ENCODE measurements at places on chromosomes 6 and 20.

DNA sequence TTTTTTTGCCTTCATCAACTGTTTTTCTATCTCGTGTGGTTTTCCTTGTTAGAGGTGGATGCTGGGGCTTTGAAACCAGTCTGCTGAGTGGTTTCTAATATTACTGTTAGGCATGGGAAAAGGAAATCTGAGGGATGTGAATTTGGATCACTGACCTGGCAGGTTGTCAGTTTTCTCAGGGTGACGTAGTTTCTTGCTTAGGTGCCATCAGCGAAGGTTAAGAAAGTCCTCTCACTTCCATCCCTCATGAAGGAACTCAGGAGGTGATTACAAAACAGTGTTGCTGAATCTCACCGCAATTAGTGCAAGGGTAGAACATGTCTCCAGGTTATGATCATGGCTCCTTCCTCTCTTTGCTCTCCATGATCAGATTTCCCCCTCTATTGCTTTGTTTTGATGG, 135.9 kb downstream of the SOX4 start:
- DNase-seq, result no peak

DNA sequence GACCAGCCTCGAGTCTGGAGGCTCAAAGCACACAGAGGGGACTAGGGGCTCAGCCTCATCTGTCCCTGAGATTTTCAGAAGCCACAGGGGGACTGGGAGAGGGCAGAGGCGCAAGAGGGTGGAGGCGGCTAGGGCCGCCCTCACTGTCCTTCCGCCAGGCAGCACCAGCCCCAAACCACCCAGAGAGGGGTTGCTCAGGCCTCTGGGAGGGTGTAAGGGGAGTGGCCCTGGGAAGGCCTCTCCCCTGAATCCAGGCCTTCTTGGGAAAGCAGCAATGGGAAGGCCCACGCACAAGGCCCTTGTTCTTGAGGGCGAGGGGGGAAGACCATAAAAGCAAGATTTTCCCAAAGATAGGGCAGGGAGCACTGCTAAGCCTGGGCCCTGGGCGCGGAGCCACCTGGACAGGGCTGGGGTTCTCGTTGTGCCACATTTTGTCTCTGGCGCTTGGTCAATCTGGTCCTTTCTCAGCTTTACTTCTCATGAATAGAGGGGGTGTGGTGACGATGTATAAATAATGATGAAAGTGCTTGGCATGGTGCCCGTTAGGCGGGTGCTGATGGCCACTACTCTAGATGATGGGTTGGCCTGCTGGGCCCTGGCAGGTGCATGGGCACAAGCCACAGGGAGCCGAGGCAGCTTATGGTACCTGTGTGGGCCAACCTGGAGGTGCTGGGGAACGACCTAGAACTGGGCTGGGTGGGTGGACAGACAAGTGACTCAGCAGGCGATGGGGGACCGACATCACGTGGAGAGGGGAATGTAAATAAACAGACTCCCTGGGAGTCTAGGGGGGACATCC, 4.8 kb downstream of the SAMD10 start:
- DNase-seq, result no peak

- no peak for DNase-seq
These were observed 32.2 kb upstream of the MYB start for GRCh38 chr6:135148889-135149288.

GRCh38 chr6:136968837-136969236, 46.7 kb downstream of the SLC35D3 start:
- no peak for DNase-seq

DNA sequence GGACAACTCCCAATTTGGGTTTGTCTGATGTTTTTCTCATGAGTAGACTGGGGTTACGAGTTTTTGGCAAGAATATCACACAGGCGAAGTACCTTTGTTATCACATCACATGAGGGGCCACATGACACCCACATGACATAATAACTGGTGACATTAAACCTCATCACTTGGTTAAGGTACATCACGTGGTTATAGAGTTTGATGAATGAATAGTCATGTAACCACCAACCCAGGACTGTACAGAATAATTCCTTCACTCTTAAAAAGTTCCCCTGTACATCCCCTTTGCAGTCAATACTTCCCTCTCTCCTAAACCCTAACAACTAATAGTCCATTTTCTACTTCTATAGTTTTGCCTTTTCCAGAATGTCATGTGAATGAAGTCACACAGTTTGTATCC, 83.4 kb downstream of the REV3L start:
- no peak for DNase-seq

GRCh38 chr6:134723081-134723871, 226.6 kb downstream of the ALDH8A1 start:
- no peak for DNase-seq

DNA sequence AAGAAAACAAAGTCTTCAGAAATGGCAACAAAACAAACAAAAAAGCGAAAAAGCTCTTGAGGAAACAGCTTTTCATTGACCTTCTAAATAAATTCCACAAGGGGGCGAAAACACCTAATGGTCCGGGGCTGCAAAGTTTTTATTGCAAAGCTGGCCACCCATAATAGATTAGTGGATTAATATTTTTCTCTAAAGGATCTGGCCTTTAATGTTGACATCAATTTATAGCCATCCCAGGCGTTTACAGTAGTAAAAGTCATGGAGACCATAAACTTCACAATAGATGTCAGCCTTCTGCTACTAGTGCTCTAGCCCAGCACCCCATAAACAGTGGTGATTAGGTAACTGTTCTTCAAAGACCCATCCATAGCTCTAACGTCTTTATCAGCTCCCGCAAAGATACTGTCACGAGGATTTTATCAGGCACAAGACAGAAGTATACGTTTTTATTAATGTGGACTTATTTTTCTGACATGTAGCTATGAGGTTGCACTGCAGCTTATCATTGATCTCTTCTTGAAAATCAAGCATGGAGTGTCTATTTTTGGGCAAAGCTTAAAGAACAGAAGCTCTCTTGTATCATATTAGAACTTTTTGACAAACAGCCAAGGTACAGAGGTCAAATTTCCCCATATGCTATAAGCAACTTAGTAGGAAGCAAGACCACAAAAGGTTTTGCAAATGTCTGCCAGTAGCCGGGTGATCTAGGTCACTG, 4.7 kb downstream of the CITED2 start:
- peak; percentile 44 for DNase-seq

DNA sequence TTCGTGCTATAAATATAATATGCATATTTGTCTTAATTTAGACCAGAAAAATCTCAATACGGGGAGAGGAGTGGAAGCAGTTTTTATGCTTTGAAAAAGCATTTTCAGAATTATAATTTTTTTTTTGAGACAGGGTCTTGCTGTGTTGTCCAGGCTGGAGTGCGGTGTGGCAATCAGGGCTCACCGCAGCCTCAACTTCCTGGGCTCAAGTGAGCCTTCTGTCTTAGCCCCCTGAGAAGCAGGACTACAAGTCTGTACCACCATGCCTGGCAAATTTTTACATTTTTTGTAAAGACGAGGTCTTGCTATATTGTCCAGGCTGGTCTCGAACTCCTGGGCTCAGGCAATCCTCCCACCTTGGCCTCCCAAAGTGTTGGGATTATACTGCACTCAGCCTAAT, 197.2 kb downstream of the FOXC1 start:
- no peak for DNase-seq

- DNase-seq, result peak; percentile 8
These were observed 183.3 kb downstream of the FOXC1 start for GRCh38 chr6:1792989-1793388.

DNA sequence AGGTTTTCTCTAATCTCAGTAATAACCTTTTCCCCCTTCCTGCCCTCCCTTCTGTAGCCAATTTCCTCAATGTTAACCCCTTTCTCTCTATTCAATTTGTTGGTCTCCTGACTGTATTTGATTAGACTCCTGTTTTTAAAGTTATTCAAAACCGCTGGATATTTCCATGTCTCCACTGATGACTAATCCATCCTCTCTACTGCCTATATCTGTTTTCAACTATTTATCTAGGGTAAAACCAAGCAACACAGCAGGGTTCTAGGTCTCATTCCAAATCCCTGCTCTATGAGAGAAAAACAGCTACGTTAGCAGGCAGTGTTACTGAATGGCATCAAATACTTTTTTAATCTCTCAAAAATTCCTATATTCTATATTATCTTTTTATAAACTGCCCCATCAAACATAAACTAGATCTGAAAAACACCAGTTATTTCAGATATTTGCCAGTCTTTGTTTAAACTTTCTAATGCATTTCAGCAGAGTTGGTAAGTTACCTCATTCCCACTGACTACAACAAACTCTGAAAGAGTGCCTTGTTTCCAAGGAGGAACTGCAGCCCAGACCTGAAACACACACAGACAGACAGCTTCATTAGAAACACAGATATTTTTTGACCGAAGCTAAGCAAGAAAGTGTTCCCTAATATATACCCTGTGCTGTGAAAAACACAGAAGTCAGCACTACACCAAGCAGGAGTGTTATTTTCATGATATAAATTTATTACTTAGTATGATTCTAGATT, 8.2 kb downstream of the RTN4IP1 start:
- no peak for DNase-seq

GRCh38 chr6:11217360-11218101, 14.9 kb downstream of the NEDD9 start:
- DNase-seq, result no peak

DNA sequence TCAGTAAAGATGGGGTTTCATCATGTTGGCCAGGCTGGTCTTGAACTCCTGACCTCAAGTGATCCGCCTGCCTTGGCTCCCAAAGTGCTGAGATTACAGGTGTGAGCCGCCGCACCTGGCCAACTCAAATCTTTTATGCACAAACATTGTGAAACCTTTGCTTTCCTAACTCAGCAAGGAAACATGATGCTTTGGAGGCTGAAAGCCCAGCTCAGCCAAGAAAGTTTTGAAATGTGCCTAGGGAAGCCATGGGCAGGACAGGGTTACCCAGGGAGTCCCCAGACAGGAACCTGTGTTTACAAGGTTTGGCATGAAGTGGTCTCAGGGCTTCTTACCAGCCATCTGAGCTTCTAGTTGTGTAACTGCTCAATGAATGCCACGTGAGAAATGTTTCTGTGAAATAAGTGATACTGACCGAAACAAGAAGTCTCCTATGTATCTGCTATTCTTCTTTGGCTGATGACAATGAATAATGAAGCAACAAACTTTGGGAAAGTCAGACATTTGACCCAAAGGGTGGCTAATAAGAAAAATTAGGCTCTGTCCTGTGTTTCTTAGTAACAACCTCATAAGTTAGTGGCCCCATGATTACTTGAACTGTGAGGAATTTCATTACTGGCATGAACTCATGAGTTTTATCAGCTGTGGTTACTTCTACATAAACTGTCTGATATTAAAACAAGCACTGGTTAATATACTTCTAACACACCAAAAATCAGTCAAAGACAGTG, 163.5 kb downstream of the KIF6 start:
- no peak for DNase-seq

GRCh38 chr20:21559305-21559704, 45.4 kb upstream of the NKX2-2 start:
- DNase-seq, result no peak

GRCh38 chr20:46134716-46135115, 16.6 kb downstream of the CD40 start:
- no peak for DNase-seq

DNA sequence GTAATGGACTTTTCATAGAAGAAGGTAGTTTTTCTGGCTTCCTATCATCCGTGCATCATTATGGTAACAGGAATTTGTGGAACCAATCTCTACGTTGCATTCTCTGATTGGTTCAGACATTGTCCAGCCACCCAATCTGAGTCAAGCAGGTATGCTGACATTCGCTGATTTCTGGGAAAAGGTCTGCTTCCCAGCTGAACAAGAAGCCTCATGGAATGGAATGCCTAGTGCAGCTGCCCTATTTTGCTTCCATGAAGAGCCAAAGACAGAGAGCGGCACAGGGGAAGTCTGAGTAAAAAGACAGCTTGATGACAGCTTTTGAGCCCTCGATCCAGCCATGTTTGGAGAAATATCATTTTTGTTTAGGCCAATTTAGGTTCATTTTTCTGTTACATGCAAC, 38.5 kb upstream of the TXLNB start:
- DNase-seq, result no peak

DNA sequence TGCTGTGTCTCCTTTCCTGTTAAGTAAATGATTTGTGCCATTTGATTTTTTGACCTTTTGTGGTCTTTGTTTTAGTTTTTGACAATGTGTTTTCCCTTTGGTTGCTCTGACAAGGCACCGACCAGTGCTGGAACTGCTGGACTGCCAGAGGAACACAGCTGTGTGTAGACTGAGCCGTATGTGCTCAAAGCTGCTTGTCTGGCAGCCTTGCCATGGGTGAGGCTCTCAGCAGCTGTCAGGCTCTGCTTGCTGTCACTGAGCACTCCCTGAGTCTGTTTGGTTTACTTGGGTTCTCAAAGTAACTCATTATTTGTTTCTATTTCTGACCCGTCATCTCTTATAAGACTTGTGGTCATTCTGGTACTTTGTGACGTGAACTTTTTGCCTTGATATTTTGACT, 15.1 kb upstream of the SNRPB start:
- no peak for DNase-seq

- no peak for DNase-seq
These were observed 465 bp upstream of the KCNS1 start for GRCh38 chr20:45101333-45101850.

- no peak for DNase-seq
These were observed 603.9 kb downstream of the HDGFL1 start for GRCh38 chr6:23173234-23173633.

GRCh38 chr6:54234539-54234938, 73.7 kb upstream of the TINAG start:
- DNase-seq, result no peak

DNA sequence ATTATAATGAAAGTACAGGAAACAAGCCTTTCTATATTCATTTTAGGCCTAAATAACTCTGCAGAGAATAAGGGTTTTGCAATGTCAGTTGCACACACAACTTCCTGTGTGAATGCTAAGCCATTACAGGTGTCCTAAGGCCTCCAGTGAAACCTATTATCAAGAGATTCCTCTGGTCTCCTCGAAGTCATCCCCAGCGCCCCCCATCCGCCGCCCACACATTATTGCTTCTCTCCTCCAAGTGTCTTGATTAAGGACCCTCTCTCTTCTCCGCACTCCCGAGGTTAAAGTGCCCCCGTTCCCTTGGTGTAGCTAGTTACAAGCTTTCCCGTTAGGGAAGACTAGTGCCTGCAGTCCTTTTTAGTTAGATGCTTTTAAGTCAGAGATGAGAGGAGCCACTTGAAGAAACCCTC, 1.3 kb downstream of the HIVEP2 start:
- DNase-seq, result no peak

DNA sequence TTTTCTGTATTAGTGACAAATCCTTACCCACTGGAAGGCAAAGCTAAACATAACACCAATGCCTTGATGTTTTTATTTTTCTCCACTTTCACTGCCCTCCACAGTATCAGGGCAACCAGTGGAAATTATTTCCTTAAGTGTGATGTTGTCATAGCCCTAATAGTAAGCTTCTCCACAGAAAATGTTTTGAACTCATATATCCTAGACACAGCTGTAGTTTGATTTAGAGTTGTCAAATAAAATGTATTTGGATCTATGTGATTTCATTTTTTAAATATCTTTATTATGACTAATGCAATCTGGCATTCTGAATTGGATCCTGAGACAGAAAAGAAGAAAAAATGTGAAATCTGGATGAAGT, 70.9 kb upstream of the UFL1 start:
- no peak for DNase-seq

- DNase-seq, result no peak
These were observed 183.9 kb downstream of the ERMARD start for GRCh38 chr6:169935348-169935718.

GRCh38 chr6:40695114-40695513, 108.0 kb upstream of the LRFN2 start:
- DNase-seq, result peak; percentile 32

GRCh38 chr20:44765701-44766347, 20.2 kb downstream of the KCNK15 start:
- no peak for DNase-seq

- DNase-seq, result no peak
These were observed 99.3 kb upstream of the PMEPA1 start for GRCh38 chr20:57809149-57809548.

Measured in NCI-H2171 (cell line).